Smooth muscle cell of the brain vasculature (primary cell): ENCODE measurements at places on chromosomes 2 and 18.

- no peak for DNase-seq
Measured at GRCh38 chr2:60839126-60839813, 42.1 kb upstream of the REL start.

GRCh38 chr2:102141970-102142828 lies at the start of gene IL1R1:
TSS of gene IL1R1 (plus strand) at chr2:102142746. CDS start at chr2:102157725, 14,979 bp downstream.
- no peak for DNase-seq

DNA sequence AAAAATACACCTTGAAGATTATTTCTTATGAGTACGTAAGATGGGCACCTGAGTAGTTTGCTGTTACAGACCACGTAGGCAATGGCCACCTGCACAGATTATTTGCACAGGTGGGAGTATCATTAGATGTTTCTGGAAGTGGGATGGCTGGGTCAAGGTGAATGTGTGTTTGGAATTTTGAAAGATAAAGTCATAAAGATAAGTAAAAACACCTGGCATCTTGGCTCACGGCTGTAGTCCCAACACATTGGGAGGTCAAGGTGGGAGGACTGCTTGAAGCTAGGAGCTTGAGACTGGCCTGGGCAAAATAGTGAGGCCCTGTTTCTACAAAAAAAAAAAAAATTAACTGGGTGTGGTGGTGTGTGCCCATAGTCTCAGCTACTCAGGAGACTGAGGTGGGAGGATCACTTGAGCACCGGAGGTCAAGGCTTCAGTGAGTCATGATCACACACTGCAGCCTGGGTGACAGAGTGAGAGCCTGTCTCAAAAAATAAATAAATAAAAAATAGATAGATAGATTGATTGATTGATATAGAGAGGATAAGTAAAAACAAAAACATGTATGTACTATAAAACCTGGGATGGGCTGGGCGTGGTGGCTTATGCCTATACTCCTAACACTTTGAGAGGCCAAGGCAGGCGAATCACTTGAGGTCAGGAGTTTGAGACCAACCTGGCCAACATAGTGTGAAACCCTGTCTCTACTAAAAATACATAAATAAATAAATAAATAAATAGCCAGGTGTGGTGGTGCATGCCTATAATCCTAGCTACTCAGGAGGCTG lies 30.4 kb downstream of the ODC1 start:
- no peak for DNase-seq

DNA sequence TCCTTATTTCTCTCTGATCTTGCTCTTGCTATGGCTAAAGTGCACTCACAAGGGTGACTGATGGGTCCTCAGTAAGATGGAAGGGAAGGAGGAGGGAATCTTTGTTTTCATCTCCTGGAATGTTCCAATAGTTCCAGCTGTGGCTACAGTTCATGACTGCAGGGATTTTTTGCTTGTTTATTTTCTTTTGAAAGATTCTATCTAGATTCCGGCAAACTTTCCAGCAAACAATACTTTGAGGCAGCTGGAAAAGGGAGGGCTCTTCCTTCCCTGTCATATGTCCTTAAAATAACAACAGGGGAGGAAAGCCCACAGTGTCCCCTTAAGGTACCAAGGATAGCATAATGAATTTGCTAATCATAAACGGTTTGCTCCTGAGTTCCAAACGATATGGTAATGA lies 111.3 kb upstream of the SLC14A2 start:
- peak; percentile 32 for DNase-seq

DNA sequence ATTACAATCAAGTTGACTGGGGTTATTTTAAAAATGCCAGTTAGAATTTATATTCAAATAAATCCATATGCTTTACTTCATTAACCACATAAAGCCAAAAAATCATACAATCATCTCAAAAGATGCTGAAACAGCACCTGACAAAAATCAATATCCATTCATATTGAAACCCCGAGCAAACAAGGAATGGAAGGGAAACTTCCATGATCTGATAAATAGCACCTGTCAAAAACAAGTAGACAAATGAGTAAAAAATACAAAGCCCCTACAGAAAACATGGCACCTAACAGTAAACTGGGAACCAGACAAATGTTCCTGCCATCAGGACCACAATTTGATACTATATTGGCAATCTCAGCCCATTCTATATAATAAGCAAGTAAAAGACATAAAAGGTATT lies 227.5 kb downstream of the HDAC4 start:
- DNase-seq = no peak

DNA sequence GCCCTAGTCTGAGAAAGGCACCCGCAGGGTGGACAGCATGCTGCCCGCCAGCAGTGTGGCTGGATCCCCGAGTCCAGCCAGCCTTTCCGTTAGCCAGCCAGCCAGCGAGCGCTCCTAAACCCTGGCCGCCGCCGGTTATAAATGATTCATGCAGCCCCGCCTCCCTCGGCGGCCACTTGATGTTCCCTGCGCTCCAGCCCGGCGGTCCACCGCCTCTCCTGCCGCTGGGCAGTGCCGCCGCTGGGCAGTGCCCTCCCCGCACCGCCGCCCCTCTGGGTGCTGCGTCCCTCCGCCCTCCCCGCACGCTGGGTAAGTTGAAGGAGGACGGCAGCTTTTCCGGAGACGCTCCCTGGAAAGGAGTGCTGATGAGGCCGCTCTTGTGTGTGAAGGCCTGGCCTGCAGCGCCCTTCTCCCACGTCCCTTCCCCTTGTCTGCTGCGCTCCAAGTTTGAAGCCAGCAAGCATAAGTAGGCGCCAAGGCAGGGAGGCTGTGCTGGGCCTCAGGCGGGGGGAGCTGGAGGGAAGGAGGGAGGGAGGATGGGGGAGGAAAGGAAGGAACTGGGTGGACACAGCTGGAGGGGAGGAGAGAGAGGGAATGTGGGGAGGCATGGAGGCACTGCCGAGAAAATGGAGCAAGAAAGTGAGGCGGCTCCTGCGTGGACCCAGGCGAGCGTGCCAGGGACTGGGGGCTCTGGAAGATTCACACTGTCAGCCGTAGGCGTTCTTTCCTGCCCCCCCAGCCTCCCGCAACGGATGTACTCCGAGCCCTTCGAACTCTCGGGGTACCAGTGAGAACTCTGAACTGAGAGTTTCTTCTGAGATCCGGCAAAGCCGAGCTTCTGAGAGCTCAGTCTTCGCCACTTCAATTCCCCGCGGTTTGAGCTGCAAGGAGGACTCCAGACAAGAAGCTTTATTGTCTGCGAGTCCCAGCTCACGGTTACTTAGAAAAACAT lies 131.9 kb downstream of the GLI2 start:
- peak; percentile 26 for DNase-seq

DNA sequence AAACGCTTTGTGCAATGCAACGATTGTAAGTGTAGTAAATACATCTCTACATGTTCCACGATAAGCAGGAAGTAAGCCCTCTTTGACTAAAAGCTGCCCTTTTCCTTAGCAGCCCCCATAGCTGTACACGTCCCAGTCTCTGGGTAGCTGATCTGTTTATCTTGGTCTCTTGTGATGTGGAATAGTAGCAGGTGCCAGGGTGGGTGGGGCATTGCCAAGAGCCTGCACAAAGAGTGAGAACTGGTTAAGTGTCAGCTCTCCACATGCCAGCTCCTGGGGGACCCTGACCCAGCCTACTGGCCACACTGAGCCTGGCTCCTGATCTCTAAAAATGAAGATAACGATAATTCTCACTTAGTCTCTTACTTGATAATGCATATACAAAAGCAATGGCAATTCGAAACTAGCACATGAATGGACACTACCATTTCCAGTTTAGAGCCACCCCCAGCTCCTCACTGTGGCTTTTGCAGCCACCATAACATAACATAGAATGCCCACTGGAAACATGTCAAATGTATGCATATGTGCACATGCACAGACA lies 92.3 kb downstream of the MYT1L start:
- no peak for DNase-seq

DNA sequence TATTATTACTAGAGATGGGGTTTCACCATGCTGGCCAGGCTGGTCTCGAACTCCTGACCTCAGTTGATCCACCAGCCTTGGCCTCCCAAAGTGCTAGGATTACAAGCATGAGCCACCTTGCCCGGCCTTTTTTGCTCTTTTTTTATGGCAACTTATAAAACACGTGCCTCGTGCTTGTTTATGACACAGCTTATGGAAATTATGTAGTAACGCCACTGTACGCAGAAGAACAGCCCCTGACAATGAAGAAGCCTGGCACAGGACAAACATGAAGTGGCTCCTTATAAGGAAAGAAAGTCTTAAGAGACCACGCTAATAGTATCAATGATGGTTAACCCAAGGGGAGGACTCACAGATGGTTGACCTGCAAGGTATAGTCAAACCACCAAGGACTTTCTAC lies 37.2 kb upstream of the RAPH1 start:
- DNase-seq = no peak

GRCh38 chr2:10665833-10666232 lies 23.9 kb downstream of the NOL10 start:
- no peak for DNase-seq

DNA sequence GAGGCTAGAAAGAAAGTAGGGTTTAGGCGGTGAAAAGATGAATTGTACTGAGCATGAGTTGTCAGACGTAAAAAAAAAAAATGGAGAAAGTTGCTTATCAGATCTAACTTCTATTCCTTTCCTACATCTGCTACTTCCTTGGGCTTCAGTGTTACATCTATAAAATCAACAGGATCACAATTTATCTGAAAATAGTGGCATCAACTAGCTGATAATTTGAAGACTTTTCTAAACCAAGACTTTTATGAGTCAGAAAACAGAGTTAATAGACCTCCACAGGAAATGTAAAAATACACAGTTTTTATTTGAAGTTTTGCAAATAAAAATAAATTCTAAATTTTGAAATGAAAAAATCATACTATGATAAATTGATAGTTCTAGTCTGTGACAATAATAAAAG lies 399.8 kb downstream of the GRB14 start:
- no peak for DNase-seq

DNA sequence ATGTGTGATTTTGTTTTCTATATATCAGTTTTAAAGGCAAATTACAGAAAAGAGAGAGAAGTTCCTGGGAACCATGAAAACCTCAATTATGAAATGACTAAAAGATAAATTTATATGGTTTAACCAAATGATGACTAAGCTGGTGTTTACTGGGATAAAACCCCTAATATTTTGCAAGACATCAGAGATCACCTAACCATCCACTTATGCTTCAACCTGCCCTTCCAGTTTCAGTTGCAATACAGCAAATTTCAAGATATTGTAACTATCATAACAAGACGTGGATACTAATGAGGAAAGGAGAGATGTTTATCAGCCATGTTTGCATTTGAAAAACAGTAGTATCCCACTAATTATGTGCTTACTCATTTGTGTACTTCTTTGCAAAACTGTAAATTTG lies 108.2 kb downstream of the GAREM1 start:
- DNase-seq = no peak

DNA sequence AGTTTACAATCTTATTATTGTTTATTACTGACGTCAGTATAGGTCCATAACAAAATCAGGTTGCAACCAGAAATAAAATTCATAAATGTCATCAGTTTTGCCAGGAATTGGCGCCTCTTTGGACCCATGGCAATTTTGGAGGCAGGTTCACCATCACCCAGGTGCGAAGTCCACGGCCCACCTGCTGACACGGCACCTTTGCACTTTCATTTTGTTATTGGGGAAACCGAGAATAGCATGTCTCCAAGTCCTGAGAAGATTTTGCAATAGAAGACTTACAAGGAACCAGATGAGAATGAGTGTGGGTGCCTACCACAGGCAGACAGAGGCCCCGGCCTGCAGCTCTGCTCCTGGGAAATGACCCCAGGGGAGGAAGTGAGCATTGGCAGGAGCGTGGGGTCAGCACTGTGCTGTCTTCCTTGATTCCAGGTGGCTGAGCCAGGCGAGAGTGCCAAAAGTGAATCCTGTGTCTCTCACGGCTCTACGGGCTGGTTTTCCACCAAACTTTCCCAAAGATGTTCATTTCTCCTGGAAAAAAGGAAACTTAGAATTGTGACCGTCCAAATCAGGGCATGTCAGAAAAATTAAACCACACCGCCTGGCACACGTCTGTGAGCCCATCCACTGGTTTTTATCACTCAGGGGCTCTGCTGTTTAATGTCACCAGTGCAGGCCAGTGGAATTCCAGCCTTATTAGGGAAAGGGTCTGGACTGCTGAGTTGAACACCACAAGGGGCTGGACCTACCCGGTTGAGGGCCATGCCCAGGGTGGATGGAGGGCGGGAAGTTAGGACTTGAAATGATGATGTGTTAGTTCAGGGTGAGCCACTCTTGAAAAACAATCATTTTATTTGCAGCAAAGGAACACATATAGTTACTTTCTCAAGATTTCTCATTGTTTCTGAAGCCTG lies 96.5 kb downstream of the PTGR3 start:
- DNase-seq = no peak

- no peak for DNase-seq
Measured at GRCh38 chr18:58862356-58862755, 2.3 kb upstream of the ZNF532 start.

DNA sequence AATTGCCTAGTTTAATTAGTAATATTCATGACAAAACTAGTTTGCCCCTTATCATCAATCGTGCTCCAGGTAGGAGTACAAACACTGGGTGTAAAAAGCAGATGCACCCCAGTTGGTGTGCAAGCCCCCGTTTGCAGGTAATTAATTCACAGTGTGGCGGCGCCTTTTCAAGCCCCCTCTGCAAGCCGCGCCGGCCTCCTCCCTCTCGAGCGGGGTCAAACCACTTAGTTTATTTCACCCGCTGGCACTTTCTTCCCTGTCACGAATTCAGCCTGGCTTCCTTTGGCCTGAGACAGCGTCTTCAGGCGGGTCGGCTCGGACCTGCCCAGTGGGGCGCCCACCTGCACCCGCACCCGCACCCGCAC lies 64.7 kb upstream of the MAPRE2 start:
- DNase-seq = no peak

DNA sequence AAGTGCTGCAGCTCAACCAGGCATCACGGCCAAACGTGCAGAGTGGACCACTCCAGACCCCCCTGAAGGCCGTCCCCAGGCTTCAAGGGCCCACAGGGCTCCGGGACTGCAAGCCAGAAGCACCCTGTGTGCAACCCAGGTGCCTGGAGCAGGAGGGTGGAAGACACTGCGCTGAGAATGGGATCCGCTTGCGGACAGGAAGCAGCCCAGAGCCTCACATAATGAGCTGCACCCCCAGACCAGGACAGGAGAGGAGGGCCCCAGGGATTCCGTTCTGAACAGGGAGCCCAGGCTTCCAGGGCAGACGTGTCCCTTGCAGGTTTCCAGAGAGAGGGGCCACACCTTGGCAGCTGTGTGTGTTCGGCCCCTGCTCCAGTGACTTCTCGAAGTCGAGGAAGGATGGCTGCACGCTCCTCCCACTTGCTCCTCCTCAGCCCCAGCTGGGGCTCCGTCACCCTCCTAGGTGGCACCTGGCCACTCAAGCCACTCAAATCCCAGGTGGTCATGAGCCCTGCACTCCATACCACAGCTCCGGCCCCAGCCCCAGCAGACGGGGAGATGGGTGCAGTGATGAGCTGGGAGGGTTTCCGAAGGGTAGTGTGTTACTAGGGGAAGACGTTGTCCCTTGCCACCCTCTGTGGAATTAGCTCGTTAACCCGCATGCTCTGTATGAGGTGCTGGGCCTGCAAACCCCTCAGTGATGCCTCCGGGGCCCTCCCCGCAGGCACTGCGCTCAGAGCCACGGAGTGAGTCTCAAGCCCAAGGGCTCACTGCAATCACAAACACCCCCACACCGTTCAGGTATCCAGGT lies 79.2 kb downstream of the NDUFA10 start:
- DNase-seq = no peak

GRCh38 chr18:36693931-36694620 lies 134.7 kb downstream of the TPGS2 start:
- no peak for DNase-seq
